ENCODE measurements at places on chromosomes 3 and 15. TPM values are rescaled to one million over a fixed set of nuclear protein-coding genes. Genes with fewer than 3 reads are reported as not detected.

DNA sequence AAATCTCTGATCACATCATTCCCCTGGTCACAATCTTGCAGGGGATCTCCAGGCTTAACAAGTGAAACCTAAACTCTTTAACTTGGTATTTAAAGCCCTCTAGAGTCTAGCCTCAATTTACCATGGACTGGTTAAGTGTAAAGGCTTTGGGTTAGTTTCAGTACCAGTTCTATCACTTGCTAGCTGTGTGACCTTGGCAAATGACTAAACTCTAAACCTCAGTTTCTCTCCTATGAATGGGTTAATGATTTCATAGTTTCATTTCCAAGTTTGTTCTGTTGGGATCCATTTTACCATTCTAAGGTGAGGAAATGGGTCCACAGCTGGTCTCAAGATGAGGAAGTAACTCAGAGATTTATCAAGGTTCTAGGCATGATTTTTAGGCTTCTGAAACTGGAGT lies 38.8 kb upstream of the TIMP4 start:
- H3K4me1 ChIP-seq: peaks cover 13% of the 10 kb centered on the region
- no peak overlapping the region for H3K27ac ChIP-seq
- DNase-seq: no peak

The LOXL1 gene
- total RNA-seq: 22.3 TPM

The NOX5 gene
- 0.23 TPM for total RNA-seq

The PHLDB2 gene
- 38.0 TPM for total RNA-seq

DNA sequence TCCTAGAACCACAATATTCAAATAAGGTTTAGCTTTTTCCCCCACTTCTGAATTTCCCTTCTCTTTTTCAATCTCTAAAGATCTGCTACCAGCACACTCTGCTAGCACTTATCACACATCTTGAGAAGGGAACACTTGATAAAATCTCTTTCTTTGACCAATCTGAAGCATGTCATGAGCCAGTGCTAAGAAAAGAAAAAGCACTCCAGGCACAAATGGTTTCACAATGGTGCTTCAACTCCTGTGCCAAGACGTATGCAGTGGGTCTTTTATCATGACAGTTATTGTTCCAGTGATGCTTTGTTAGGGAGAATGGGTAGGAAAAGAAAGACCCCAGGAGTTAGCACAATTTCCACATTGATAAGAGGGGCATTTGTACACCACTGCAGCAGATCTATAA lies 248.4 kb downstream of the ZNF385D start:
- H3K4me3 ChIP-seq: no peak overlapping the region
- H3K27me3 ChIP-seq: no peaks in the 10 kb centered on the region
- H3K4me1 ChIP-seq: no peaks in the 10 kb centered on the region
- H3K36me3 ChIP-seq: no peaks in the 10 kb centered on the region

DNA sequence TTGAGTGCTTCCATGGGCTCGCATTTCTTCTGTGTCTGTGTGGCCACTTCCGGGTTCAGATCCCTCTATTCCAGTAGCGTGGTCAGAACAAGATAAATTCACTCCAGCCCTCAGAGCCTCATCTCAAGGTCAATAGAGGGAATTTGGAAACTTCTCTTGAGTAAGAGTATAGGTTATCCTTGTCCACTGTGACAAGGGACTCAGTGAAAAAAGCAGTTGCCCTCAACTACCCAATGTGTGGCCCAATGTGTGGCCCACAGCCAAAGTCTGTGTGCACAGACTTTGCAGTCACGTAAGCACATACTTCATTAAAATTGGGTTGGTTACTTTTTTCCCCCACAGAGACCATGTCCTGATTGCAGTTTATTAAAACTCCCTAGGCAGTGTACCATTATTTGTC lies 305.6 kb upstream of the SEMA6D start:
- H3K36me3 ChIP-seq: no peaks in the 10 kb centered on the region
- DNase-seq: no peak
- no peaks in the 10 kb centered on the region for H3K27me3 ChIP-seq
- no peaks in the 10 kb centered on the region for H3K4me1 ChIP-seq
- no peak overlapping the region for H3K4me3 ChIP-seq
- no peak overlapping the region for H3K27ac ChIP-seq

The SSUH2 gene
- 0.39 TPM for total RNA-seq

GRCh38 chr3:106826791-106827311 lies 550.4 kb upstream of the CCDC54 start:
- DNase-seq: no peak
- H3K36me3 ChIP-seq: no peaks in the 10 kb centered on the region
- no peak overlapping the region for H3K27ac ChIP-seq
- peaks cover 3% of the 10 kb centered on the region for H3K4me1 ChIP-seq
- H3K4me3 ChIP-seq: no peak overlapping the region

The NR2E3 gene
- total RNA-seq: 0.76 TPM

DNA sequence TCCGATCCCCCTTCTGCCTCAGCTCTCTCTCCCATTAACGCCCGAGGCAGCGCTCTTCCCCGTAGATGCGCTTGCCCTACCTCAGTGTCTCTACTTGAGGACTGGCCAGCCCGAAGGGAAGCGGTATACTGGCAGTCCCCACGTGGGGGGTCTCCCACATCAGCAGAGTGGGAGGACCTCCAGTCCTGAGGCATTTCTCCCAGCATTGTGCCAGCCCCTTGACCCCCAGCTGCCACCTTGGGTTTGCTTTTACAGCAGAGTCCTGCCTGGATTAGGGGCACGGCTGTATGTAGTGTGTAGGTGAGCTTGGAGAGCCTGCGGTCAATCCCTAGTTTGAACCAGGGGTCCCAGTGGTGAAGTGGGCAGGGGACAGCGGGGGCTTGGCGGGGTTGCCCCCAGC lies 767 bp downstream of the SEMA3F start:
- peak overlapping the region; percentile 57 for H3K27ac ChIP-seq
- H3K4me1 ChIP-seq: peaks cover 15% of the 10 kb centered on the region
- no peak for DNase-seq

The DUOX2 gene
- 2.0 TPM for total RNA-seq

DNA sequence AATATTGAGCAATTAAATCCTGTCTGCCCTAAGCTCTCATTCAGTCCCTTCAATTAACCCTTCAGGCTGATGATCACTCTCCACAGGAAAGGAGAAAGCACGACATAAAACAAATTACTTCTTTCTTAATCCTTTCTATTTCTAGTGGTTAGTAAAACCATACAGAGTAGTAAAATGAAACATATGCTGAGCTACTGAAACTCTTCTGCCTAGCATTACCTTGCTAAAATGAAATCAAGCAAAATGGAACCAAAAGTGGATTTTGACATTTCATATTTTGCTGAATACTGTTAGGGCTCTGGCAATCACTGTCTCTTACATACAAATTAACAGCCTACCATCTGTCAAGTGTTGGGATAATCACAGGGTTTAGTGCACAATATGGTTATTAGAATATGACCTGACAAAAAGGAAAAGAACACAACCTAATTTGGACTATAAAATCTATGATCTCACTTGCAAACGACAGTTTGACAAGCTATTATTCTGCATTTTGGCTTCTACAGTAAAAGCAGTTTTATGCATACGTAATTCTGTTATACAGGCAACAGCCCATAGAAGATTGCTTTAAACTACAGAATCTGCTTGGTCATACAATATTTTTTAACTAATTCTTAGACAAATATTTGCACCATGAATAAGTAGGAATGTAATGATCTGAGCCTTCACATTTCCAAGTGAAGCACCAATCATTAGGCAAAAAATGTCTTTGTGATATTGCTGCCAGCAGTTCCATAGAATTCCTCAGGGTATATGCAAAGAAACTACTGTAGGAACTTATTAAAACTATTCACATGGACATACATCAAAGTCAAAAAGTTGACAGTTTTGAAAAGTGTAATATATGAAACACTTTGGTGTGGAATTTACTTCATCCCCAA lies 105.0 kb downstream of the FHIT start:
- no peak for DNase-seq
- H3K27me3 ChIP-seq: no peaks in the 10 kb centered on the region
- H3K36me3 ChIP-seq: no peaks in the 10 kb centered on the region
- no peak overlapping the region for H3K27ac ChIP-seq

The DNAH12 gene
- total RNA-seq: 4.9 TPM

- no peak overlapping the region for H3K27ac ChIP-seq
- H3K4me3 ChIP-seq: no peak overlapping the region
- no peak for DNase-seq
These were observed 42.3 kb upstream of the CORO2B start for GRCh38 chr15:68536331-68537095.

DNA sequence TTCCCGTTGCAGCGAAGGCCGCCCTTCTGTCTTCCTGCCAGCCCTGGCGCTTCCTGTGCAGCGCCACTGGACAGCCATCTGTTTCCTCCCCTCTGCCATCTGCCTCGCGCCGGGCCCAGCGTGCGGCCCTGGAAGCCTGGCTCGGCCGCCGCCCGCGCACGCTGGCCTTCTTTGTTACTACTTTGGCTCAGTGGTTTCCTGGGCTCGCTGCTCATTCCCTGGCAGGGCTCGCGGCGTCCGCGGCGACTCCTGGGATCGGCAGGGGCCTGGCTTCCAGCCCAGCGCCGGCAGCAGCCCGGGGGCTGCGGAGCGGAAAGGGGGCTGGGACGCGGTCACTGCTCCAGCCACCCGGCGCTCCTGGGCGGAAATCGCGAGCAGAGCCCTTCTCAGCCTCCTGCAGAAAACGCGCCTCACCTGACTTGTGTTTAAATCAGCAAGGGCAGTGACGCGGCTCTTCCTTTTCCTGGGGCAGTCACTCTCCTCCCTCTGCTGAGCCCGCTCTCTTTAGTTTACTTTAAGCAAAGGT lies 10.0 kb downstream of the CMTM7 start:
- peak; percentile 75 for DNase-seq
- H3K27ac ChIP-seq: peak overlapping the region; percentile 94
- H3K4me3 ChIP-seq: peak overlapping the region; percentile 42

DNA sequence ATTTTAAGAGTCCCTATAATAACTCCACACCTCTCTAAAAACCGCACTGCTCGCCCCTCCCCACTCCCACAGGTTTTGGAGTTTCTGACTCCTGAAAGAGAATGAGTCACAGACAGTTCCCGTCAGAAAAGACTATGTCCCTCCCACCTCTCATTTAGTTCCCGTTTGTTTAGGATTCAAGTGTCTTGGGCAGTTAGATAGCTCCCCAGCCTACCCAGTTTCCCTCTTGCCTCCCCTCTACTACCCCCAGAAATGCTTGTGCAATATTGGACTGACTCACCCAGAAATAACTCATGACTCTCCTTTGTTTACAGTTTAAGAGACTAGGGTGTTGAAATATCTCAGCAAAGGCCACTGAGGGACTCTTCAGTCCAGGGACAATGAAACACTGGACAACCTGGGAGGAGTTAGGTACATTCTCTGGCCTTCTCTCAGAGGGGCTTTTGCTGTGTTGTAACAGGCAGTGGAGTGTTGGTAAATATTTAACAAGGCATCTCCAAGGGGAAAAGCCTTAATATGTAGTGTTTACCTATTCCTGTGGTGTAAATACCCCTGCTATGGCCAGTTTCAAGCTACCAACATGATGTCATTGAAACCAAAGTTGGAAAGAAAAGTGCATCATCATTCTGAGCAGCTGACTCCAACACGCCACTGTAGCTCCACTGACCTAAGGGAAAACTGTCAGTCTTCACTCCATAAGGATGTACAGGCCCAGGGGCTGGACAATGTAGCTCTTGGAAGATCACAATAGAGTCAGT lies 96.1 kb upstream of the CHD2 start:
- H3K27ac ChIP-seq: peak overlapping the region; percentile 99
- no peak overlapping the region for H3K4me3 ChIP-seq
- peak; percentile 91 for DNase-seq
- peaks cover 81% of the 10 kb centered on the region for H3K4me1 ChIP-seq

Measured in left lung (tissue), 14 donors.